Activated T-cell treated with anti-CD3 and anti-CD28 coated beads, Interleukin-2, amount 50 U/mL, for 1 hour (primary cell): ENCODE measurements at places on chromosomes 6 and 20.

DNA sequence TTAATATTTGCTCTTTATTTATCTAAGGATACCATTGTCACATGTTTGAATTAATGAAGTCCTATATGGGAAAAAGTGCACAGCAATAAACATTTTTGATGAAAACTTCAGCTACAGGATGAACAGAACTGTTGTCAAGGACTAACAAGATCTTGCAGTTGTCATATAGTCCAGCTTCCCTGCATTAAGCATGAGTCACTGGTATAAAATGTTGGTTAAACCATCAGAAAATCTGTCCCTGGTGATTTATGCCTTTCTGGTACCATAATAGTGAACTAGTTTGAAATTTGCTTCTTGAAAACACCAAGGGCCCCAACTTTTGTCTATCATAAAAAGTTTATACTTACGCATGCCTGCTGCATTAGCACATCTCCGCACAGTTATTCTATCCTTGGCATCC is 60.4 kb upstream of the RSPO3 start:
- DNase-seq, result no peak

DNA sequence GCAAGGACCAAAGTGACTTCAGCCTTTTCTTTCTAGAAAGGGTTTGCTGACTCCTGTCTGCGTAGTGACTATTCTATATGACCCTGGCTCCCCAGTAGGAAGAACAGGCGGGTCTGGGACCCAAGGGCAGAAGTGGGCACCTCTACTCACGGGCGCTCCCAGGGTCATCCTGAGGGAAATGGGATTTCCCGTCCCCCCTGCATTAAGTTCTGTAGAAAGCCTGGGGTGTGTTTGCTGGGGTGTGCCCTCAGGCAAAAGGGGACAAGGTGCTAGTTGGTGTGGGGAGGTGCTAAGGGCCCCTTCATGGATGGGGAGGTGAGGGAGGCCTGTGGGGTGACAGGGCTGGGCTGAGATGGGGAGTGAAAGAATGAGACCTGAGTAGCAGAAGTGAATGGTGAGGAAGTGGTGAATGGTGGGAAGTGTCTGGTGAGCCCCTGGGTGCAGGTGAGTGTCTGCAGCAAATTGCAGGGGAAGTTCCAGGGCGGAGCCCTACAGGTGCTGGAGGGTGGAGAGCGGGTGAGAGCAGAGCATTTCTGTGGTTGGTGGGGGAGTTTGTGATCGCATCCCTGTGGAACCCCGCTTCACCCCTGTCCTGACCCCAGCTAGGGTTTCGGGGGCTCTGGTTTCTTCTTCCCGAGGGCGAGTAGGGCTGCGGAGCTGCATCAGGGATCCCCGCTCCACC is 21.1 kb downstream of the RAET1L start:
- peak; percentile 66 for DNase-seq

DNA sequence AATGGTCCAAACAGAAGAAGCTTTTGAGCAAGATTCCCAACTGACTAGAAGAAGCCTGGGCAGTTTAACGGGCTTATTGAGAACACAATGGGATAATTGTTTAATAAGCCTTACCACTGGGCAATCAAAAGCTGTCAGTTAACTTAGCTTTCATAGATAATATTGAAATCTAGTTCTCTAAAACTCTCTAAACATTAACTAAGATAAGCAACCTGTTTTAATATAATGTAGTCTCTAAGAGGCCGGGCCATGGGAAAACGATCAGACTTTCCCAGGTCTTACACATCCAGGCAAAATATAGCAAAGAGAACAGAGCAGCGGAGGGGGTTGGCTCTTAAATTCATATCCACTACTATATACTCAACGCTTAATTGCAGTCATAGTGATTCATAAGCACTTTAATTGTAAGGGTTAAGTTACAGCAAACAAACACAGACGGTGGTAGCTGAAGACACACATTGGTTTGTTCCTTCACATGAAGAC is 128.0 kb upstream of the FAM83B start:
- DNase-seq, result no peak

DNA sequence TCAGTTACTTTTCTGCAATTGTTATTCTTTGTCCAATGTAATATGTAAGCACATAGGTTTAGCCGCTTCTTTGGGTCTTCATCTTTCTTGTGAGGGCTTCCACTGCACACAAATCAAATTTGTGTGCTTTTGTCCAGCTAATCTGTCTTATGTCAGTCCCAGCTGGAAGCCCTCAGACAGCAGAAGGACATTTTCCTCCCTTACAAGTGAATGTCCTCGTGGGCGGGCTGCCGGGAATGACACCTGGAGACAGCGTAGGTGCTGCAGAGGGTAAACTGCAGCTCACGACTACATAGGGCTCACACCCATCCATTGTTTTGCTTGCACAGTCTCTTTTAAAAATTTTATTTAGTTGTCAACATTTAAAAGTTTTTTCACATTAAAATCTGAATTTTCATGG is 24.6 kb upstream of the PPP1R14C start:
- DNase-seq, result no peak

- no peak for DNase-seq
Observed at GRCh38 chr6:100518588-100518987, 53.9 kb upstream of the SIM1 start.

DNA sequence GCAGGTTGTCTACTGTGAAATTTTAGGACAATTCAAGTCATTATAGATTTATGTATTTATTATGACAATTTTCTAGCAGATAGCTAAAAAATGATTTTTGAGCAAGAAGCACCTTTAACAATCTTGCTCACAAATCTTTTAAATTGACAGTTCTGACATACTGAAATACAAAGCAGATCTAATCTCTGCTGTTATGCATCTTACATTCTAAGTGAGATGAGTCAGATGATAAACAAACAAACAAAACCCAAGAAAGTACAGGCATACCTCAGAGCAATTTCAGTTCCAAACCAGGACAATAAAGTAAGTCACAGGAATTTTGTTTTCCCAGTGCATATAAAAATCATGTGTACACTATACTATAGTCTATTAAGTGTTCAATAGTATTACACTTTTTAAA is 430.7 kb upstream of the PTCHD4 start:
- no peak for DNase-seq

DNA sequence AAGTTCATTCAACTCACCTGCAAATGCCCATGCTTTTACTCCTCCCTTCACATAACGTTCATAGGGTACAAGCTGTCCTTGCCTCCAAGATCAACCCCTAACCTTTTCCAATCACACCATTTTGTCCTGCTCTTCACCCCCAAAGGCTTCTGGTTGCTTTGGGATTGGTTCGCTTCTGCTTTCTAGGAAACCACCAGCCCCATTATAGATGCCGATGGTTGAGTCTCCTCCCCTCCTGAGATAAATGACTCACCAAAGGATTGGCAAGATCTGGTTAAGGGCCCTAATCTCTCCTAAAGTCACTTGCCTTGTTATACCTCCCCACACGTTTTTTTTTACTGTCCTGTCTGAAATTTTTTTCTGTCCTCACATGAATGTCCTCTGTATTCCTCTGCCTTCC is 311.4 kb downstream of the HACE1 start:
- no peak for DNase-seq

- DNase-seq, result no peak
Observed at GRCh38 chr6:52374247-52374646, 12.3 kb downstream of the PAQR8 start.

DNA sequence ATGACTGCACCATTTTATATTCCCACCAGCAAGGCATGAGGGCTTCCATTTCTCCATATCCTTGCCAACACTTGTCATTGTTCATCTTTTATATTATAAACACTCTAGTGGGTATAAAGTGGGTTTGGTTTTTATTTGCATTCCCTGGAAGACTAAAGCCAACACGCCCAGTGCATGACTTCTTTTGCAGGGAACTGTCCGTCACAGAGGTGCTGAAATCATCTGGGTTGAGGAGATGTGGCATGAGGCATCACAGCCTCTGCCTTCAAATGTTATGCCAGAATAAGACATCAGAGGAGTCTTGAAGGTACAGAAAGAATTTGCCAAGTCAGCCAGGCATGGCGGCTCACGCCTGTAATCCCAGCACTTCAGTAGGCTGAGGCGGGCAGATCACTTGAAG is 29.9 kb upstream of the FAM210B start:
- DNase-seq, result no peak

DNA sequence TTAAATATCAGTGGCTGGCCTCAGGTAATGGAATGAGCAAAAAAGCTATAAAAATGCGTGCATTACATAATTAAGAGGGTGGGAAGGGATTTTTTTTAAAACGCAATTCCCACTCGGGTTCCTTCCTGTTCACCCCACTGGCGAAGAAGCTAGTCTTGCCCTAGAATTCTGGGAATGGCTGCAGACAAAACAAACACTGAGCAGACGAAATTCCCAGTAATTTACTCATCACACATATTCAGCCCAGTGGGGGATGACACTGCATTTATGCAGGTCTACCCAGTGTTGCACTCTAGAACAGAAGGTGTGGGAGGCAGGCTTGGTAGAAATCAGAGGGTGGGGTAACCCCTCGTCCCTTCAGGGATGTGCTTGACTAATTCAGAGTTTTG is 2695.0 kb upstream of the DEFB115 start:
- DNase-seq, result no peak

GRCh38 chr20:40991181-40991889 is 37.3 kb upstream of the TOP1 start:
- DNase-seq, result no peak

GRCh38 chr6:47141171-47141570 is 99.0 kb upstream of the ADGRF1 start:
- DNase-seq, result no peak

DNA sequence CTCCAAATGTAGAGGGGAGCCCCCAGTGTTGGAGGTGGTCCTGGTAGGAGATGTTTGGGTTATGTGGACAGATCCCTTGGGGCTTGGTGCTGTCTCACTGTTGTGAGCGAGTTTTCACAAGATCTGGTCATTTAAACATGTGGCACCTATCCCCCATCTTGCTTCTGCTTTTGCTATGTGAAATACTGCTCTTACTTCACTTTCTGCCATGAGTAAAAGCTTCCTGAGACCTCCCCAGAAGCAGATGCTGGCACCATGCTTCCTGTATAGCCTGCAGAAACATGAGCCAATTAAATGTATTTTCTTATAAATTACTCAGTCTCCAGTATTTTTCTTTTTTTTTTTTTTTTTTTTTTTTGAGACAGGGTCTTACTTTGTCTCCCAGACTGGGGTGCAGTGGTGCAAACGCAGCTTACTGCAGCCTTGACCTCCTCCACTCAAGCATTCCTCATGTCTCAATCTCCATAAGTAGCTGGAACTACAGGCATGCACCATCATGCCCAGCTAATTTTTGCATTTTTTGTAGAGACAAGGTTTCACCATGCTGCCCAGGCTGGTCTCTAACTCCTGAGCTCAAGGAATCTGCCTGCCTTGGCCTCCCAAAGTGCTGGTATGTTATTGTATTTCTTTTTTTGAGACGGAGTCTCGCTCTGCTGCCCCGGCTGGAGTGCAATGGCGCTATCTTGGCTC is 177.1 kb downstream of the ALDH8A1 start:
- DNase-seq, result no peak

DNA sequence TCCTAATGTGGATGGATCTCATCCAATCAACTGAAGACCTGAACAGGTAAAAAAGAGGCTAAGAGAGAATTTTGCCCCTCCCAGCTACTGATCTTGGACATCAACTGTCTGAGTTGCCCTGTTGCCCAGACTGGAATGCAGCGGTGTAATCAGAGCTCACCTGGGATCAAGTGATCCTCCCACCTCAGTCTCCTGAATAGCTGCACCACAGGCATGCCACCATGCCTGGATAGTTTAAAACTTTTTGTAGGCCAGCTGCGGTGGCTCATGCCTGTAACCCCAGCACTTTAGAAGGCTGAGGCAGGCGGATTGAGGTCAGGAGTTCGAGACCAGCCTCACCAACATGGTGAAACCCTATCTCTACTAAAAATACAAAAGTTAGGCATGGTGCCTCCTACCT is 34.9 kb upstream of the GCNT2 start:
- no peak for DNase-seq

DNA sequence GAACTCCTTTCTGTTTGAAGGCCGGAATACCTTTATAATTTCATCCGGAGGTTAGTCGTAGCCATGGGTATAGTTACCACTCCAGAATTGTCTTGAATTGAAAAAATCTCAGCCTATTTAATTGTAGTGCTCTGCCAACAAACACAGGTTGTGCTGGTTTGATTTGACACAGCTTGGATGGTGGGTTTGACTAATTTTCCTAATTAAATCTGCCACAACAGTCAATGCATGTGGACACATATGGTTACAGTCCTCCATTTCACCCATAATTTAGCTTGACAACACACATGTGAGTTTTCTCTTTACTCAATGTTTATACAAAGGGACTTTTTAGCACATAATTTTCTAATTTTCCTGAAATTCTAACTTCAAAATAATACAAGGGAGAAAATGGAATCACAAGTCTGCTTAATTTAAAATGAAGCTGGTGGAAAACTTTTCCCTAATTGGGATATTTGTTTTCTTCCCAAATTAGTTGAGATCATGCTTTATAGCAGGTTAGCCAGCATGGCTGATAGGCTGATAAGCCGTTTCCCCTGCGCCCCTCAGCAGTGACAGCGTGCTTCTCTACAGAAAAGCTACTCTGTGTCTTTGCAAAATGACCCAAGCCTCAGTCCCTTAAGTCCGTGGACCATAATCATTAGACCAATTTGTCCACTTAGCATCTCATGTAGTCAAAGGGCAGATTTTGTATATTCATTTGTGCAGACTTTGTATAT is 463.5 kb upstream of the FLRT3 start:
- DNase-seq, result no peak

DNA sequence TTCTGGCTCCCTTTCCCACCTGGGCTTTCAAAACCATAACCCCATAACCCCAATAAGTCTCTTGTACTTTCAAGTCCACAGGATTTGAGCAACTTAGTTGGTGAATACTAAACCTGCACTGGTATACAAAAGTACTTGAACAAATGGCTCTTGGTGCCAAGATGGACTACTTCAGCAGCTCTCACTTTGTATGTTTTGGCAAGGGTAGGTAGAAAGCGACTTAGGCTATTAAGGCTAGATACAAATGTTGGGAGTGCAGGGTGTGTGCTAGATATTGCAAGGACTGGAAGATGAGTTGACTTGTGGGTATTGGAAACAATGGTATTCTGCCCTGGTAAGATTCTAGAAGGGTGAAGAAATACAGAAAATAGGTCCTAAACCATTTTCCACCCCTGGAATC is 182.6 kb upstream of the MOCS1 start:
- DNase-seq, result no peak

DNA sequence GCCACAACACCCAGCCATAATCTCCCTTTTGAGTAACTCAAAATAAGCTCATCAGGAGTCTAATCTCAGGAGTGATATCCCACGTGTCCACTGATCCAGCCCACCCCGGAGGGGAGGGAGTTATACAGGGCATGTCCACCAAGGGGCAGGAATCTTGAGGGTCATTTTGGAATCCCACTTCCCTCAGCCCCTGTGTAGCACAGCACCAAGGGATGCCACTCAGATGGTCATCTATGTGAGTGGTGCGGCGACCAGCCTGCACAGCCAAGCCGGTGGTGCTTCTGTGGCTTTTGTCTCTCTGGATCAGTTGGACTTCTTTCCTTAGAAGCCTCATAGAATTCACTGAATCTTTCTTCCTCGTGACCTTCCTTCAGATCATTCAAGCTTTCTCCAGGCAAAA is 11.0 kb upstream of the BCAS4 start:
- DNase-seq, result no peak

DNA sequence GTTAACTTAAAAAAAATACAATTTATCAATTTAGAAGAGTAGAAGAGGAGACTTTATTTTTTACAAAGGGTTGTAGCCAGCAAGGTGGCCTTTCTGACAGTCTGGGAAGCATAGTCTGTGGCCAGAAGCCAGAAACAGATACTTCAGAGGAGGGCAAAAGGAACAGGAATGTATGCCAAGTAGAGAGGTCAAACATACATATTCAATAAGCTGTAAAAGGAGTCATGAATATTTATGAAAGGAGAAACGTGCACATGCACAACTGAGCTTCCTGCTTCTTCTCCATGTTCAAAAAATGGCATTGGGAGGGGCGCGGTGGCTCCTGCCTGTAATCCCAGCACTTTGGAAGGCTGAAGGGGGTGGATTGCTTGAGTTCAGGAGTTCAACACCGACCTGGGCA is 43.9 kb upstream of the FAM184A start:
- no peak for DNase-seq
